AG08395 (cell line): ENCODE measurements at places on chromosomes 2 and 18.

DNA sequence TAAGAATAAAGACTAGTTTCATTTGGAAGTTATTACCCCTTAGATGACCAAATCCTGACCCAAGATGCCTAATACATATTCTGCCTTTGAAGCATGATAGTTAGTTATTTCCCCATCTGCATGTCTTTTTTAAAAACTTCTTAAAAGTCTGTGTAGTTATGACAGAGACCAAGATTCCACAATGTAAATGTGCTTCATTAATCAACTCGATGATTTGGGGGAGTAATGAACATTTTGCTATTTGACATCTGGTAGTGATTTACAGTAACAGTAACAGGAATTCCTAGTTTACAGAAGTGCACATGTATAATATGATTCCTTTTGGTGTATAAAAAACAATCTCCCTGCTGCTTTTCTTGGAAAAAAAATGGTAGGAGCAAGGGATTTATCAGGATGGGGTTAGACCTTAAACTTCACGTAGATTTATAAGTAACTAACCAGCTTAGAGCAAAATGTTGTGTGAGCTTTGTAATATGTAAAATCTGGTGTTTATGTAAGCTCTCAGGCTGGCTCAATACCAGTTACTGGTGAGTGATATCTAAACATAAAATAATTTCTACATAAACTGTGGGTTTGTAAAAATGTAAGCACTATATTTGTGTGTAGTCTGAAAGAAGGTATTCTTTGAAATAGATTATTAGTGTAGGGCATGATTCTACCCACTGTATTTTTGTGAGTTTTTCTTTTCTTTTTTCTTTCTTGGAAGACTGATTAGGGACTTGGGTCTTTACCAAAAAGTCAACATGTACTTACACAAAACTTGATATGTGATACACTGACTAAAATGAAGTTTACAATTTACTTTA lies 641.6 kb downstream of the EPHA4 start:
- no peak for DNase-seq

DNA sequence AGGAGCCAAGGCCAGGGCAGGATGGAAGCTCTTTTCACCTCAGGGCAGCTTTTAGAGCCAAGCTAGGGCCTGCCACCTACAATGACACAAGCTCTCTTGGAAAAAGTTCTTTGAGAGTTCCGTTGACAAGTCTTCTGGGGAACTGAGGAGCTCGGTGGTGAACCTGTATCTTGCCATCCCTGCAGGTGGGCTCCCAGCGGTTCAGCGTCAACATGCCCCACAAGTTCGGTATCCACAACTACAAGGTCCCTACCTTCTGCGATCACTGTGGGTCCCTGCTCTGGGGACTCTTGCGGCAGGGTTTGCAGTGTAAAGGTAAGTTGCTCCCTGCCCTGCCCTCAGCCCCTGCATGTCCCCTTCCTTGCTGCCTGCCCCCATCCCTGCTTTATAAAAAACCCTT lies 312.8 kb upstream of the EPAS1 start:
- no peak for DNase-seq

DNA sequence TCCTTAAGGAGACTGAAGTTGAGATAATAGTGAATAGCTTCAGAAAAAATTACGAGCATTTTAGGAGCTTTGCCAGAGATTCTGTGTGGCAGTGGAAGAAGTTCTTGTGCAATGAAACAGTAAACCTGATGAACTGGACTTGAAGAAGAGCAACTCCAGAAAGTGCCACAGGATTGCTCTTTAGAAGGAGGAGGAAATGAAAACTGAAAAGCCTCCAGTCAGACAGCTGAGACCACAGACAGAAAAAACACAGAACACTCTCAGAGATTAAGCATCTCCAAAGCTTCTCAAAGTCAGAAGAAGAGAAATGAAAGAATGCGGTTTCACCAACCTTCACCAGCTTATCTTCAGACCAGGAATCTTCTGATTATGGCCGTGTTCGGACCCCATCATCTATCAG lies 329.7 kb upstream of the CNTNAP5 start:
- no peak for DNase-seq

- DNase-seq: no peak
Observed at GRCh38 chr2:239586651-239587310, 186.0 kb upstream of the HDAC4 start.

- peak; percentile 12 for DNase-seq
Observed at GRCh38 chr2:240520130-240520973, 37.4 kb downstream of the ANKMY1 start.

- peak; percentile 81 for DNase-seq
Observed at GRCh38 chr2:85705680-85706039, 11.5 kb downstream of the GNLY start.

DNA sequence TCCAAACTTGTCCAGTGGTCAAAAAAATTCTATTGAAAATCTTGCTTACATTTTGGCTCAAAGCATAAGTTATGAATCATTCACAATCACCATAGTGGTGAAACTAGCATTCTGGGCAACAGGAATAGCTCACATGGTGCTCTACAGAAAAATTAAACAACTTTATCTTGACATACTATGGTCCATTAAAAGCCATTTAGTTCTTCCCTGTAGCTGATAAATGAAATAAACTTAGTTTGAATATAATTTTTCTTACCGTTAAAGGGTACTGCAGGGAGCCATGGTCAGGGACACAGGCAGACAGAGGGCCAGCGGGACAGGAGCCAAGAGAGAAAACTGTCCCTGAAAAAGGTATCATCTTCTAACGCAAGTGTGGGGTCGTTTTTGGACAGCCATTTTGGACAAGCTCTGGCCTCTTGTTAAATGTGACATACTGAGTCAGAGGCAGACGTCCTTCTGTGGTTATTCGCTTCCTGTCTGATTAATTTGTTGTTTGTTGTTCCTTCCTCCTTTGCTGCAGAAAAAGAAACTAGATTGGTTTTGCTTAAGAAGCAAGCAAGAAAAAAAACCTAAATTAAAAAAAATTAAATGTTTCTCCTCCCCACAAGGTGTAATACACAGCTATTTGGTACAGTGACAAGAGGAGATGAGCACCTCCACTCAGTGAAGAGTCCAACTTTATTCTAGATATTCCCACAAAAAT lies at the start of gene WIPF1:
TSS of gene WIPF1 (minus strand) at position 460 of the 703 bp plus-strand sequence. CDS start 12,231 bp downstream, outside the sequence.
- peak; percentile 53 for DNase-seq

- DNase-seq: no peak
Observed at GRCh38 chr2:161421686-161422085, 5.6 kb downstream of the TBR1 start.

DNA sequence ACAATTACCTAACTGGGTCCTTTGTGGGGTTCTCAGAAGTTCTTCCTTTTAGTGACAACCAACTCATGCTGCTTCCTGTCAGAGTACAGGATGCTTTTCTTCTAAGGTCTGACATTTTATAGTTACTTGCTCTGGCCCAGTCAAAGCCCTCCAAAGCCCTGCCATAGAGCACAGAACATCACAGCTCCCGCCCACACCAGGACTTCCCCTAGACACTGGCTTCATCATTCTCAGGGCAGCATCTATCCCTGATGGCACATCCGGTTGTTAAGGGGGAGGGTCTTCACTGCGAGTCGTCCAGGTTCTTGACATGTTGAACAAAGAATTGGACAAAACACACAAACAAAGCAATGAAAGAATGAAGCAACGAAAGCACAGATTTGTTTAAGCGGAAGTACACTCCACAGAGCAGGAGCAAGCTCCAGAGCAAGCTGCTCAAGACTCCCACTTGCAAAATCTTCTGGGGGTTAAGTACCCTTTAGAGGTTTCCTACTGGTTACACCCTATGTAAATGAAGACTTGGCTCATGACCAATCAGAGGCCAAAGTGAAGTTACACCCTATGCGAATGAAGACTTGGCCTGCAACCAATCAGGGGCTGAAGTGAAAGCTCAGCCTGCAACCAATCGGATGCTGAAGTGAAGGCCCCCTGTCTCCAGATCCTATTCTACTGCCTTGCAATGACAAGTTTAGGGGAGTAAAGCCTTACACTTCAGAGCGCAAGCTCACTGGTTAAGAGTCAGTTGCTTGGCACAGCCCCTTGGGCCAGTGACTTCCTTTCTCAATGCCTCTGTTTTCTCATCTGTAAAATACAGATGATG lies 79.0 kb downstream of the HDAC4 start:
- no peak for DNase-seq

GRCh38 chr18:47204908-47205522 lies 28.9 kb upstream of the IER3IP1 start:
- peak; percentile 61 for DNase-seq

- peak; percentile 36 for DNase-seq
Observed at GRCh38 chr2:220445429-220446105, 818.1 kb downstream of the SLC4A3 start.

DNA sequence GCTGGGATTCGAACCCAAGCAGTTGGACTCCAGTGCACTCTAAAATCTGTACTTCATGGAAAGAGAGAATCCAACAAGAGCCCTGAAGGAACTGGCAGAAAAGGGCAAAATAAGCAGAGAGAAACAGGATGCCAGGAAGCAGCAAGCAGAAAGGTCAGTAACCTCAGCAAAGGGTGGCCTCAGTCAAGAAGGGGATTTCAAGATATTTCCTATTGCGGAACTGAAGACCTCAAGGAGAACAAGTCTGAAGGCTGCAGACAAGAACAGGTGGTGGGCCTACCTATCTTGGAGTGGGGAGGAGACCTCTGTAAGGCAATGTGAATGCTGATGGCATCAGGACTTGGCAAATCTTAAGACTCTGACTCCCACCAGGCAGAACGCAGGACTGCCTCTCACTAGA lies 20.1 kb upstream of the MREG start:
- no peak for DNase-seq

- no peak for DNase-seq
Observed at GRCh38 chr2:148161909-148162435, 141.1 kb downstream of the MBD5 start.

DNA sequence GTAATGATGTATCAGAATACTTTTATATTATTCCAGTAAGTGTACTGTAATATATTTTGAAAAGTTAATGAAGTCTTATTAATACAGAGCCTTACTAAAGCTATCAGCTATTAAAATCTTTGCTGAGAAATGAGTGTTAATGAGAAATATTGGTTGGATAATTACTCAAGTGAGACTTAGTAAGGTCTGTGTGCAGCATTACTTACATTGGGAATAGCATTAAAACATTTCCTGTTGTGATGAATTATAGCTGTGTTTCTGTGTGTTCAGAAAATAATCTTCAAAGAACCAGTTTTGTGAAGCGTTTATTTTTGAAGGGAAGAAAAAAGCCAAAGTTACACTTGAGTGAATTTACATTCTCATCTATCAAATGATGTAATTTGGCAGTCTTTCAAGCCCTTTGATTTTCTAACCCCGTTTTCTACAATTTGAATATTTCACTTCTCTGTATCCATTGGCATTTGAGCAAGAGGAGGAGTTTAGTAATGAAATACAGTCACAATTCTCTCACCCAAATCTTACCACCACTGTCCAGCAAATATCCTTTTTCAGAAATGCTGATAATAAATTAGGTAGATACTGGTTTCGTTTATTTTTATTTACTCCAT lies 123.5 kb upstream of the BOD1L2 start:
- DNase-seq: no peak

GRCh38 chr18:2651981-2652380 lies 3.5 kb upstream of the SMCHD1 start:
- DNase-seq: no peak

- DNase-seq: no peak
Observed at GRCh38 chr2:85779641-85780315, 26.0 kb downstream of the ATOH8 start.

- DNase-seq: no peak
Observed at GRCh38 chr2:221153226-221153625, 418.9 kb downstream of the EPHA4 start.

DNA sequence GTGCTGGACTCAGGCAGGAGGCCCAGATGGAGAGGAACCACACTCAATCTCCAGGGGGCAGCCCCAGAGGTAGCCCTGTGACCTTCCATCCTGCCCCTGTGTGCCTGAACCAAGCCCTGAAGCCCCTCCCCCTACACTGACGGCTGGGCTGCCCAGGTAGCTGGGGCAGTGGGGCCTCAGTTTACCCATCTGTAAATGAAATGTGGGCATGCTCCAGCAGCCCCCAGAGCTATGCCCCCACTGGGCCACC lies 15.8 kb downstream of the CROCC2 start:
- DNase-seq: no peak

- DNase-seq: no peak
Observed at GRCh38 chr2:26540306-26540705, 62.4 kb upstream of the OTOF start.

- DNase-seq: no peak
Observed at GRCh38 chr2:67576991-67577390, 179.9 kb downstream of the ETAA1 start.

DNA sequence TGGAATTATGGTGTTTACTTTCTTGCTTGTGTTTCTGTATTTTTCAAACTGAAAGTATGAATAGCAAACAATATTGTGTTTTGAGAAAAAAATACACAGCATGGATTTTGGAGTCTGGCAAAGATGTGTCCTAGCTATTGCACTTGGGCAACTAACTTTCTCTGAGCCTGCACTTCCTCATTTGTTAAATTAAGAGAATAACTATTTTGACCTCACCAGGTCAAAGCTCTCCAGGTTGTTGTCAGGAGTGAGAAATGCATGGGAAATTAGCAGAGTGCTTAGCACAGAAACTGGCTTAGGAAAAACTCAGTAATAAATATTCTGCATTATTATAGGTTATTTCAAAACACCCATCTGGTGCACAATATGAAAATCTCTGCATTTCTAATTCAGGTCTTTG lies 28.2 kb downstream of the LYPD1 start:
- DNase-seq: no peak

- DNase-seq: peak; percentile 80
Observed at GRCh38 chr2:113886479-113887008, 3.3 kb upstream of the ACTR3 start.

GRCh38 chr2:75563591-75563990 lies 2.9 kb upstream of the EVA1A start:
- DNase-seq: no peak

- no peak for DNase-seq
Observed at GRCh38 chr2:95329401-95329800, 32.3 kb downstream of the KCNIP3 start.
